ENCODE measurements at places on chromosomes 1 and 21. TPM values are rescaled to one million over a fixed set of nuclear protein-coding genes. Genes with fewer than 3 reads are reported as not detected.

- no peak for DNase-seq
These were observed 587.1 kb downstream of the LMO4 start for GRCh38 chr1:87915771-87916170.

Gene C1orf115
- 18.7 TPM for total RNA-seq

GRCh38 chr1:9244501-9245229, 10.1 kb downstream of the H6PD start:
- DNase-seq = peak; percentile 52

DNA sequence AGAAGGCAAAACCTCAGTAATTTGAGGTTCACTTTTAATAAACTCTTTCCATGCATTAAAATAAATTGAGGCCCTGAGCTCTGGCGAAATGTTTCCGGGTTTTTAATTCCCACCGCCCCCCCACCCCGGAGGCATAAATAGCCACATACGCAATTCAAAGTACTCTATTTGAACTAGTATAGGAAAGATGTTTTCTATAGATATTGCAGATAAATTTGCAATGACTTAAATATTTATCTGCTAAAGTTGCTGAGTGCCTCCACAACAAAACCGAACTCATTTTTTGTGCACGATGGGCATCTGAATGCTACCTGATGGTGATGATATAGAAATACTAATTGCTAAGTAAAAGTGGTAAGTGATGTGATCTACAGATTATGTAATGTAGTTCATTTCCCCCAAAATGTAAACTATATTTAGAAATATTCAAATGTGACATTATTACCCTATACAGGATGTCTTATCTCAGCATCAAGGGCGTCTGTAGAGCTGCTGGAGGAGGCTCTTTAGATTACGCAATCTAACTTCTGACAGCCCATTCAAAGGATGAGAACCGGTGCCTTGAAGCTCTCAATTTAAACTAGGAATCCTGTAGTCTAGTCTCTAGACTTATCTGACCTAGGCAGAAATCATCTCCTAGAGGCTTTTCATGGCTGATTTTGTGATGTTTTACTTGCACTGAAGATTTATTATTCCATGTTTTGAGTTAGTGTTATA, 8.5 kb downstream of the IRF2BP2 start:
- no peak for DNase-seq

DNA sequence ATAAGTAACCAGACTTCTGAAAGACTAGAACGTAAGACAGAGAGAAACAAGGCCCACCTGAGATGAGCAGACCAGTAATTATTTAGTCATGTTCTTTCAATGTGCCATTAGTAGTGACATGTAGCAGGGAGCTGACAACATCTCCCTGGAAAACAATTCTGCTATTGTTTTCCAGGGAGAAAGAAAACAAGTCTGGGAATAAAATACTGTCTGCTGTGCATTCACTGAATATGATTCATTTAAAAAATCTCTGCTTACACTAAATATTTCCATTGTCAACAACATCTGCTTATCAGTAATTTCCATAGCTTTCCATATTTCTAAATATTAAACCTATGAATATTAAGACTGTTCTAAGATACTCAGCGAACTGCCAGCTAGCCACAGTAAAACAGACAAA, 80.0 kb downstream of the VCAM1 start:
- no peak for DNase-seq

Gene GPR161
- total RNA-seq = 5.9 TPM

Gene KIF17
- total RNA-seq = 3.2 TPM

DNA sequence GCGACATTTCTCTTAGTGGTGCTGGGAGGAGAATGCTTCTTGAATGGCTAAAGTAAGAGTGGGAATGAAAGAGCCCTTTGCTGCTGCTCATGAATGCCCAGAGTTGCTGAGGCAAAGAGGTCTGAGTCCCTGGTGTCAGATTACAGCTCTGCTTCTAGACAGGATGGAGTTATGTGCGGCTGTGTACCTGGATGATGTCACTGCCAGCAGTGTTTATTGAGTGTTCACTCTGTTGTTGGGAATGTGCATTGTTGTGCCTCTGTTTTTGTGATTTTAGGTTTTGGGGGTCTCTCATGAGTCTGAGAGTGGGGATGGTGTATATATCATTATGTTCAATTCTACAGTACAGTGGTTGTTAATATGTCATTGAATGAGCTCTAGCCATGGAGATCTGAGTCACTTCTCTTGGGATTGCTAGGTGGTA, 2.7 kb downstream of the CDC14A start:
- no peak for DNase-seq

DNA sequence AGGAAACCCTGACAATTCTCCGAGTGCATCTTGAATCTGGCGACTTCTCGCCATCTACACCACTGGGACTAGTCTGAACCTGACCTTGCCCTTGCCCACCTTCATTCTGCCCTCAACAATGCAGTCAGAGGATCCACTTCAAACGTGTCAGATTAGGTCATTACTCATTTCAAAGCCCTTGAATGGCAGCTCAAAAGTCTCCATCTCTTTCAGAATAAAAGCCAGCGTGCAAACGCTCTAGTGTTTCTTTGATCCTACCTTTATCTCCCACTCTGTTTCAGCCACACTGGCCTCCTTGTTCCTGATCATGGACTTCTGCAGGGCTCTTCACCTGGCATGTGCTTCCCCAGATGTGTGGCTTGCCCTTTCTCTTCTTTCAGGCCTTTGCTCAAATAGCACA, 31.3 kb downstream of the SLC30A1 start:
- no peak for DNase-seq

Gene RCSD1
- 3.7 TPM for total RNA-seq

DNA sequence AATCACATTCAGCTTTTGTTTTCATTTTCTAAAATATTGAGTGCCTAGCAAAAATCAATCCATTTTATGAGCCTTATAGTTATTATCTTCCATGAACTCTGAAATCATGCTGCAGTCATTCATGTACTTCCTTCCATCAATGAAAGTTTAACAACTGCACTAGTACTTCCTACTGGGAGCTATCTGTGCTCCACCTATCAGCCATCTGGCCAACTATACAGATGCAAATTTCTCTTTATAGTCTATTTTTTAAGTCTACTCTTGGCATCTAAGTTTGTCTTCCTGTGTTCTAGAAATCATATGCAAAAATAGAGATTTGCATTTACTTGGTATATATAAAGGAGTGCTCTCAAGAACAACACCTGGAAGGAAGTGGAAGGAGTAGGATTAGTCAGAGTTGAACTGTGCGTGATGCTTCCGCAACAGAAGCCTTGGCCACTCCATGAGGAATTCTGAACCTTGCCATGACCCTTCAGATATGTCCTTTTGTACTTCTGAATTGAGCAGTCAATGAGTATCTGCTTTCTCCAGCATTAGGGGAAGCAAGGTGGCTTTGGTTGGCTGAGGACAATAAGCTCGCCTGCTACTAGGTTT, 403.2 kb upstream of the ADAMTS5 start:
- DNase-seq = no peak

Gene GPR153
- total RNA-seq = 6.2 TPM

Gene MMEL1
- total RNA-seq = 0.27 TPM

Gene KRTAP7-1
- not detected for total RNA-seq

Gene SNAPIN
- total RNA-seq = 48.9 TPM

- DNase-seq = no peak
These were observed 58.2 kb downstream of the MRPS6 start for GRCh38 chr21:34131586-34131985.

- DNase-seq = no peak
These were observed 83.6 kb upstream of the CNTN2 start for GRCh38 chr1:204959374-204959773.

GRCh38 chr1:110765640-110766335, 91.0 kb upstream of the KCNA3 start:
- peak; percentile 17 for DNase-seq

- peak; percentile 20 for DNase-seq
These were observed 12.1 kb upstream of the SELENBP1 start for GRCh38 chr1:151384584-151384983.

GRCh38 chr1:48776393-48777218, at the start of gene BEND5:
Gene BEND5 (minus strand): TSS chr1:48776891. CDS start chr1:48776831, 60 bp downstream.
- peak; percentile 16 for DNase-seq

- DNase-seq = no peak
These were observed 26.7 kb upstream of the GLIS1 start for GRCh38 chr1:53765657-53766056.

DNA sequence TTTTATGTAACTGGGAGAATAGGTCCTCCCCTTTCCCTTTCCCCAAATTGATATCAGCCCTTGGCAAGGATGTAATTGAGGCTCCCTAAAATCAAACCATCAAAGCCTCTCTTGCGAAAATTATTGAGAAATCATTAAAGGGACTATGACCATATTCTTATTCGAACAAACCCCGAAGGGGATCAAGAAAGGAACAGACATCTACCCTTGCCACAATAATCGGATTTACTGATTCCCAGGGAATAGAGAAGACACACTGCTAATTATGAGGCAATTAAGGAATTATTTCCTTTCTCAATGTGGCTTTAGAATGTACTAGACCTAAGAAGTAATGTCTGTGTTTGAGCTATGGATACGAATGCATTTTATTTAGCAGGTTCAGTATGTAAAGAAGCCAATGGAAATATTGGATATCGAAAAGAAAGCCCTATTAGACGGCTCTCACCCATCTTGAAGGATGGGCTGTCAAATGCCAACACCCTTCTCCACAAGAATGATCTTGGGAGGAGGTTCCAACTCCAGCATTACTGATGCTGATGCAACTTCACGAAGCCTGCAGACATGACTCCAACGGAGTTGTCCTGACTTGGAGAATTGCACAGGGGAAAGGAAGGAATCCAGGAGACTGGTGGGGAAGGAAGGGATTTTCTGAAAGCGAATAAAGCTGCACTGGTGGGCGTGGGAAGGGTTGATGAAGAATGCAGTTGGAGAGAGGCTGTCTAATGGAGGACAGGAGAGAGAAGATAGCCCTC, 11.6 kb upstream of the PTPRF start:
- no peak for DNase-seq

Gene ZNF362
- 24.2 TPM for total RNA-seq

DNA sequence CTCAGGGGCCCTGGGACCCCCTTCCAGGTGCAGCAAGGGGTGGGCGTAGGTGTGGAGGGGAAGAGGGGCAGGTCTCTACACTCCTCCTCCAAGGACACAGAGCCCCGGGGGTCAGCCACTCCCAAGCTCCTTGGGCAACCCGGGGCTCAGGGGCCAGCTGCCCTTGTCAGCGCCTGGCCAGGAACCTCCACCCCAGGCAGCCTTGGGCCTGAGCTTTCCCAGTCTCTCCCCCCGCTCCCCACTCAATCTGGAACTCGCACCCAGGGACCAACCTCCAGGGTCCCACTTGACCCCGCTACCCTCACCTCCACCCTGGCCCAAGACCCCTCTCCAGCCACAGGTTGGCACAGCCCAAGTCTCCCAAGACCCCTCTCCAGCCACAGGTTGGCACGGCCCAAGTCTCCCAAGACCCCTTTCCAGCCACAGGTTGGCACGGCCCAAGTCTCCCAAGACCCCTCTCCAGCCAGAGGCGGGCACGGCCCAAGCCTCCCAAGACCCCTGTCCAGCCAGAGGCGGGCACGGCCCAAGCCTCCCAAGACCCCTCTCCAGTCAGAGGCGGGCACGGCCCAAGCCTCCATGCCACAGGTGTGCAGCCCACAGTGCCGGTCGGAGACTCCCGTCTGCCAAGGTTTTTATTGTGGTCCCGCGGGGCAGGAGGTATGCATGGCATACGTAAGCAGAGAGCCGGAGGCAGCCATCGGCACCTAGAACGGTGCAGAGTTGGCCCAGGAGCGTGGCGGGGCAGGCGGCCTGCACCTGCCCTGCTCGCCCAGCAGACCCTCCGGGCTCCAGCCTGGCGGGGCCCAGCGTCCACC, 3.0 kb downstream of the TNFRSF4 start:
- DNase-seq = no peak

GRCh38 chr1:215878128-215878527, 311.0 kb downstream of the KCTD3 start:
- no peak for DNase-seq

GRCh38 chr1:1305300-1306069, 2.2 kb downstream of the ACAP3 start:
- DNase-seq = peak; percentile 81

GRCh38 chr1:107659961-107660360, 305.0 kb downstream of the VAV3 start:
- DNase-seq = no peak

- DNase-seq = no peak
These were observed 36.4 kb upstream of the HSD17B7 start for GRCh38 chr1:162753998-162754585.
